GM23338 (cell line): ENCODE measurements at places on chromosomes 11 and 22.

GRCh38 chr22:39913886-39914285 is 13.0 kb downstream of the GRAP2 start:
- DNase-seq: no peak

DNA sequence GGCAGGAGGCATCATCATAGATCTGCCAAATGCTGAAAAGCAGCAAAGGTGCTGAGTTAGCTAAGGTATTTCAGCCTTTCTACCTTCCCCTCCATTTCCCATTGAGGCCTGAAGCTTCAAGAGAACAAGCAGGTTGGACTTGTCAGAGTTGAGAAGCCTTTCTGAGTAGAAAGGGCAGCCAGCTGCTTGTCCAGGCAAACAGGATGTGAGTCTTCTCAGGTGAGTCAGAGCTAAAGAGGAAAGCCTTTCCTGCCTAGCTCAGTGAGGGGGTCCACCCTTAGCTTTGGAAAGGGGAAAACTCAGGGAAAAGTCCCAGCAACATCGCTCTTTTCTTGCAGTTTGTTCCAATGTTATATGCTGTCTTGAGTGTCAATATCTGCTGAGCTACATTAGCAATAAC is 13.2 kb upstream of the MPZL2 start:
- peak; percentile 17 for DNase-seq

GRCh38 chr11:62245271-62245753 is 3.3 kb downstream of the SCGB1D2 start:
- peak; percentile 75 for DNase-seq

GRCh38 chr11:109654091-109654490 is 232.1 kb downstream of the C11orf87 start:
- no peak for DNase-seq

- DNase-seq: no peak
These were observed 122.2 kb upstream of the PDGFD start for GRCh38 chr11:104286129-104286528.

DNA sequence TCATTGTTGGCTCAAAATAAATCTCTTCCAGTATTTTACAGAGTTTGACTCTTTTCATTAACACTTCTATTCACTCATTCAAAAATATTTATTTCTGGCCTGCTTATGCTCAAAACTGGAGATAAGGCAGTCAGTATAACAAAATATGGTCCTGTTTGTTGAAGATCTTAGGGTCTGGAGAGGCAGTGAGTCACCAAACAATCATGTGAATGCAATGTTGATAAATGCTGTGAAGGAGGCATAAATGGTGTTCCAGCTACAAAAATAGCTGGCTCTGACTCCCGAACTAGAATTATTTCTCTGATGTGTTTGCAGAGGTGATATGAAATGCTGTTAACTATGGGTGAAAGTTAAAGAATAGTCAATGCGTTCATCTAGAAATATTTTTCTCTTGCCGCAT is 390.6 kb downstream of the AASDHPPT start:
- DNase-seq: no peak

- DNase-seq: no peak
These were observed 100.4 kb downstream of the MPPED2 start for GRCh38 chr11:30485756-30486155.

- DNase-seq: no peak
These were observed 15.6 kb upstream of the JAM3 start for GRCh38 chr11:134052988-134053945.

DNA sequence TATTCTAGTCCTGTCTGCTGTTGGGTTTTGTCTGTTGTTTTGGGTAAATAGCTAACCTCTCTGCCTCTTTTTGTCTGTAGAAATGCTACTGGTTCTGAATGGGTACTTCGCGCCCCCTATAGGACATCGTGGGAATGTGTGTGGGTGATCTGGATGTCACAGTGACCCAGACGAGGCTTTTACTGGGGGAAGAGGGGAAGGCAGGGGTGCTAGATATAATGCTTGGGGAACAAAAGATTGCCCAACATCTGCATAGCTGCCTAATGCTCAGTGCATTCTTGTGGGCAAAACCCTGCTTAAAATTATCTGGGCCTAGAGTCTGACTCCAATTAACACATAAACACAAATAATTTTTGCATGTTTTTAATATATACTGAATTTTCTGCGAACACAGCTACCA is 57.7 kb downstream of the BMAL1 start:
- peak; percentile 85 for DNase-seq

DNA sequence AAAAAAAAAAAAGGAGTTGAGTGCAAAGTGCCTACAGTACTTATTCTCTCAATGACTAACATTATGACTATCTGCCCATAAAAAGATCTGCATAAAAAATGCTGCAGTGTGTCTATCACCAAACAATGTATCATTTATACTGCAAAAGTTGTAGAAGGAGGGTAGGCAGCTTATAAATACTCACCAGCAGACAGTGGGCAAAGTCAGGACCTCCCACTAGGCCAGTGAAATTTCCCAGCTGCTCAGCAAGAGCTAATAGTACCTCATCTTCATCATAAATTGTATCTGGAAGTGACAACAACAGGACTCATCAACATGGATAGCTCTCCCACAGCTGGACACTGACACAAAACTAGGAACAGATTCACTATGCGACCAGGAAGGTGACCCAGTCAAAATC is 1.6 kb downstream of the PPP2R1B start:
- DNase-seq: no peak

- no peak for DNase-seq
These were observed 12.5 kb upstream of the POU2AF1 start for GRCh38 chr11:111391328-111392124.

- no peak for DNase-seq
These were observed 214.4 kb downstream of the HIPK3 start for GRCh38 chr11:33471541-33471940.

DNA sequence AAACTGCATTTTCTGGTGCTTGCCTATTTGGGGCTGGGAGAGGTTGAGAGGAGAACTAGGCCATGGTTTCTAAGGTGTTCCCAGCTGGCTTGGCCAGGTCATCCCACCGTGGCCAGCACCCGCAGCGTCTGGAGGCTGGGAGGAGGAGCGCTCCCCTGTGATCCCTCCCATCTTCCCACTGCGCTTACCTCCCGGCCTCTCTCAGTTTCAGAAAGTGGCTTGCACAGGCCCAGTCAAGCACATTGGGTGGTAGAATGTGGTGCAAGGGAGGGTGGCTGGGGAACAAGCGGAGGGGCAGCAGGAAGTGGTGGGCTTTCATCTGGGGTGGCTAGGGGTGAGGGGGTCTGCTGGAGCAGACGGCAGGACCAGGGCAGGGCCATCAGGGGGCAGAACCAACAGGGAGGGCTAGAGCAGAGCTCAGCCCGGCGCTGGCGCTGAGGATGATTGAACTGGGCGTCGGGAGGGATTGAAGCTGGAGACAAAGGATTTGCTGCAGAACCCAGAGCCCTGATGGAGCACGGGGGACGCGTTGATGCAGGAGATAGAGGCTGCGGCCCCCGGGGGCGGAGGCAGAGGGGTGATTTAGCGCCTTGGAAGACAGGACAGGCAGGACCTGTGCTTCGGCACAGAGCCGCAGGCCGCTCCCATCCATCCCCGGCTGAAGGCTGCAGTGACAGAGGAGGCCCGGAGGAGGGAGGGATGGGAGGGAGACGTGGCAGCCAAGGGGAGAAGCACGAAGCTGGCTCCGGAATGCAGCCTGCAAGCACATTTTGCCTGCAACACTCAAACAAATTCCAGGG is 76.0 kb downstream of the TRIM29 start:
- peak; percentile 78 for DNase-seq

DNA sequence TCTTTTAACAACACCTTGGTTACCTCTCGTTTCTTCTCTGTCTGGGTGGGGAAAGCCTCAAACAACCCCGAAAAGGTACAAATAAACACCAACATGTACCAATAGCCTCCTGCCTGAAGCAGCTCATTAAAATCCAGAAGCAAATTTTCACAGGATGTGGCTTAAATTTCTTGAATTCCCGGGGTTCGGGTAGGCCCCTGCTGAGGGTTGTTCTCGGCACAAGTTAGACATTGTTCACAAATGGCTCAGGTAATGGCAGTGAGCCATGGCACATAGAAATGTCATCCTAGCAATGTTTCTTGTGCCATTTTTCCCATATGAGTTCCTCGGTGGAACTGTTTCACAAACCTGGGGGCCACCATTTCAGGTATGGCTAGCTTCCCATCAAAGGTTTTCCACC is 19.7 kb upstream of the GLYATL1 start:
- no peak for DNase-seq

DNA sequence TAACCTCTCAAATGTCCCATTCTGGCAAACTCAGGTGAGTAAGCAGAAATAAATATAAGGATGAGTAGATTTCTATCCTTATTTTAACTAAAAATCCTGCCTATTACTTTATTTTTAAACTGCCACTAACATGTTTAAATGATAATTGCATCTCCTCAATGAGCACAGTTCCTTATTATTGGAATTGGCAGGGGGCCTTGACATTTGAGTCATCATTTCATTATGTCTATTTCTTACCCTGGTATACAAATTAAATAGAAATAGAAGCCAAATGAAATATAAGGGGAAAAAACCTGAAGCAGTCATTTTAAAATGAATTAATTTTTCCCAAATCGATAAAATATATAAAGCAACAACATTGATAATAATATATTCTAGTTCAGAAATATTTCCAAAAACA is 81.2 kb downstream of the GUCY1A2 start:
- no peak for DNase-seq

DNA sequence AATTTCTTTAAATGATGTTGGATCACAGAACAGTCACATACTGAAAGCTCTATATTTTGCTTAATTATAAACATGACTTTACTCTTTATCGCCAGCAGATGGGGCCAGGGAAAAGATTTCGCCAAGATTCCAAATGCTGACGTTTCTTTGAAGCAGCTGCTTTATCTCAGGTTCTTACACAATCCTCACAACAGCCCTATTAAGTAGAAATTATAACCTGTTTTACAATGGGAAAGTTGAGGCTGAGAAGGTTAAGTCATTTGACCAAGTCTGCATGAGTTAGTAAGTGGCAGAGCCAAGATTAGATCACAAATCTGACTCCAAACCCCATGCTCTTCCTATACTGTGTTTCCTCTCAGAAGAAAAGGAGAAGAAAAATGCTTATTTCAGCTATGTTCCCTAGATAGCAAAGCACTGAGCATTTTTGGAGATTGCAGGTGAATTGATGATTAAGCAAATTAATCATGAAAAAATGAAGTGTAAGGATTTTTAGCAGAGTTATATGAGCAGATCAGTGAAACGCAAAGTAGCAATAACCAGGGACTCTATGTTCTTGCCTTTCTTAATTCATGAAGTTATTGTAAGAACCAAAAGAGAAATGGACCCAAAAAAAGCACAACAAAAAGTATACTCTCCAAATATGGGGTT is 79.0 kb downstream of the AASDHPPT start:
- peak; percentile 72 for DNase-seq
